ENCODE measurements at places on chromosomes 6 and 20.

DNA sequence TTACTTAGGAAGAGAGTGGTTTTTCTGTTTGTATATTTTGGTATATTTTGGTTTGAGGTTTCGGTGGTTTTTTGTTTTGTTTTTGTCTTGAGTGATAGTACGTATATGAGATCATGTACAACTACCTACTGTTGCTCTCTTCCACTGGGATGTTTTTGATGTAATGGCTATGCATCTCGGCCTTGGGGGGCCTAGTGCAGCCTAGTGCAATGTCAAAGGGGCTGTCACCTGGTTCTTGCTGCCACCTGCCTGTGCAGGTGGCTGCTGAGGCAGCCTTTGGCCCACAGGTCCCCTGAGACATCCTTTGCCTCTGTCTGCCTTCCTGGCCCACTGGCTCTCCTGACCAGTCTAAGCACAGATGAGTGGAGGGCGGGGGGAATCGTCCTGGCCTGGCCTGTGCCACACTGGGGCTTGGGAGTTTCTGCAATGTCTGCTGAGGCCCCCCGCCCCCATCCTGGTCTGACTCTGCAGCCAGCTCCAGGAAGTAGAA, 546.6 kb downstream of the CD83 start:
- no peak for DNase-seq

GRCh38 chr20:31661625-31662371, 24.1 kb downstream of the COX4I2 start:
- peak; percentile 78 for DNase-seq

DNA sequence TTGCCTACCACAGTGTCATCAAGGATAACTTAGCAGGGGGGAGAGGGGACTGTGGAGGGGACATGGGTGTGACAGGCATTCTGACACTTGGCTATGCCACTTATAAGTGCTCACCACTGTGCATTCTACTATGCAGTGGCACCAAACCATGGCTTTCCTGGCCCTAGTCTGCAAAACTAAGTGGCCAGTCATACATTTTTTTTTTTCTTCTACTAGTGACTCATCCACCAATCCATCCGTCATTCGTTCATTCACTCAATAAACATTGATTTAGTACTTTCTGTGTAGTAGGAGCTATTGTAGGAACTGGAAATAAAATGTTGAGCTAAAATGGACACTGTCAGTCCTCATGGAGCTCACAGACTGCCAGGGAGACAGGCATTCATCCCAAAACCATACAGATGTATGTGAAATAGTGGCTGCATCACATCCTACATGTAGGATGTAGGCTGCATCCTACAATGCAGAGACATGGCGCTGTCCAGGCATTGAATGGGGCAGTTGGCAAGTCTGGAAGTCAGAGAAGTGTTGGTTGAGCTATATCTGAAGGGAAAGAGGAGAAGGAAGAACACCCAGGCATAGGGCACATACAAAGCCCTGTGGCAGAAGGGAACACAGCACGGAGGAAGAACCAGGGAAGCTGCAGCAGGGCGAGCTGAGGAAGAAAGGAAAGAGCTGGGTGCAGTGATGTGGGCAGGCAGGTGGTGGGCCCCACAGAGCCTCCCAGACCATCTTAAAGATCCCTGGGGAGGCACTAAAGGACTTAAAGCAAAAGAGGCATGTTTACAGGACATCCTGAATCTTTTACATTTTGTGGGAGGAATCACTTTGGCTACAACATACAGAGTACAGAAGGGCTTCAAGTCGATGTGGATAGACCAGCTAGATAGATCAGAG, 224.4 kb downstream of the UST start:
- no peak for DNase-seq

DNA sequence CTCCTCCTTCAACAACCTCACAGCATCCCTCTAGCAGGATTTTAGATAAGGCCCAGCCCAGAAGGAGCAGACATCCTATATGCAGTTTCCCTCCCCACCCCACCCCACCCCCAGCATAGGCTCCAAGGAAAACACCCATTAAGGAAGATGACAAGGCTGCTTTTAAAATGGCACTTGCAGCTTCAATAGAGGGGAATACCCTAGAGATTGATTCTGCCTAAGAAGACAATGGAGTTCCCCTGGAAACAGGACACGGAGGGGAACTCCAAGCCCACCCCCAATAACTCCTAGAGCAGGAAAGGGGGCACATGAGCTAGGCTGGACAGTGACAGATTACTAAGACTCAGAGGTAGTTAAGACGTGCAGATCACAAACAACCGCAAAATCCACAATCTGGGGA, 34.7 kb downstream of the CPNE5 start:
- DNase-seq: no peak

DNA sequence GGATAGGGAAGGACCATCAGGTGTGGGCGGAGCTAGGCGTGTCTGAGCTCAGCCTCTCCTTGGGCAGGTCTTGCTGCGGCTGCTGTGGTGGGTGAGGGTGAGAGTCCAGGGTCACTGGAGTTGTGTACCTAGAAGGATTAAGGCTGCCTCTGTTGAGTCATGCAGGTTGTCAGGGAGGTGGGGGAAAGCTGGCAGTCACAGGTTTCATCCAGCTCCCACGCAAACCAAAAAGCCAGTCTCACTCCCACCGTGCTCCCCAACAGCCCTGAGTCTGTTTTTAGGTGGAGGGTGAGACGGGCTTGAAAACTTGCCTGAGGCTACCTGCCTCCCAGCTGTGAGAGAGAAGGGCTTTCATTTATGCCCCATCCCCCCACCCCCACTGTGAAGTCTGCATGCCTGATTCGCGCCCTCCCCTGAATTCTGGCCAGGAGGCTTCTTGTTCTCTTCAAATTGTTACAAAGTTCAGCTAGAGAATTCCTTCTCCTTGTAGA, 161.5 kb downstream of the MYLK4 start:
- no peak for DNase-seq

GRCh38 chr6:135087403-135087802, 32.8 kb upstream of the HBS1L start:
- DNase-seq: no peak

GRCh38 chr6:27862396-27863066, 49.7 kb downstream of the OR2B2 start:
- no peak for DNase-seq

DNA sequence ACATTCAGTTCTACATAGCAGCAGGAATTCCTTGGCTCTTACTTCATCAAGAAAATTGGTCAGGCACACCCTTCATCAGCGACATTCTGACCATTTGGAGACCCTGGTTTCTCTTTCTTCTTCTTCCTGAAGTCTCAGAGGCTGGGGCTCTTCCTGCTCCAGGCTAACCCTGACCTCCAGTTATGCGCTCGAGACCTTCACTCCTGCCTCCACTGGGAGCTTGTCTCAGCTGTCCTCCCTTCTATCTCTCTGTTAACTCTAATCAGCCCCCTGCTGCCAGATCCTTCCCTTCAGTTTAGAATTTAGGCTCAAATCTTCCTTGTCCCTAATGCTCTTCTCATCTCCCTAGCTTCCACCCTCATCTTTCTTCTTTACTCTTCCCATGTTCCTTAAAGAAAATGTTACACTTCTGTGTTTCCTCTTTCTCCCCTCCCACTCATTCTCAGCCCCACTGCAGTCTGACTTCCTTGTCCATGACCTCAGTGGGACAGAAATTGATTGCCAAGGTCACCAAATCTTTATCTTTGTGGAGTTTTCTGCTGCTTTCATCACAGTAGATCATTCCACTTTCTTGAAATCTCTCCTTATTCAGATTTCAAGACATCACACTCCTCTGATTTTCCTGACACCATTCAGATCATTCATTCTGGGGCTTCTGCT, 8.4 kb upstream of the HLA-DOA start:
- DNase-seq: no peak

DNA sequence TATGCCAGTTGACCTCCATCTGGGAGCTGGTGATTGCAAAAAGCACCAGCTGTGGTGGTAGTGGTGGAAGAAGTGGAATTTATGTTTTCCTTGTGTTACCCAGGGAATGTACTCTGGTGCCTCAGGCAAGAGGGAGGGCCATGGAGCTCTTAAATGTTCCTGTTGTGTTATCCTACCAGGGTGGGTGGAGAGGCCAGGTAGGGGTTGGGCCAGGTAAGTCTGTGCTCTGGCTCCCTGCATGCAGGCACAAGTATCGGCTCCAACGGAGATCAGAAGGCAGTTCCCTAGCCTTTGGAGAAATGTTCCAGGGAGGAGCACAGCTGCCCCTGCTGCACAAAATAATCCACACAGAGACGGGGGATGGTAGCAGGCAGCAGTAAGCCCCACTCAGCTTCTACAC, 419.3 kb upstream of the EYS start:
- no peak for DNase-seq

- DNase-seq: no peak
These were observed 96.5 kb downstream of the HTR1B start for GRCh38 chr6:77366798-77367197.

DNA sequence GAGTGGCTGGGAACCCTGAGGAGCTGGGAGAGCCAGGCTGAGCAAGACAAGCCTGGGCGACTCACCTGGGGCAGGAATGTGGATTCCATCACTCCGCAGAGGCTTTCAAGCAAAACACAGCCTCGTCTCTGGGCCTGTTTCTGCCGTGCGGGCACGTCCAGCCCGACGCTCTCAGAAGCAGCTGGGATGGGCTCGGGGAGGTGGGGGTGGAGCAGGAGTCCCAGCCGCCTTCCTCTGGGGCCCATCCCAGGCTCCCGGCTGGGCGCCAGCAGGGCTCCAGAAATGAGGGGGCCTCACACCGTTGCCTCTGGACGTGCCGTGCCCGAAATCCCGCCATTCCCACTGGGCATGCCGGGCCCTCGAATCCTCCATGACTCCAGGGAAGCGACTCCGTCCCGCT, 8.7 kb upstream of the RPS21 start:
- no peak for DNase-seq

All from activated CD8-positive, alpha-beta memory T cell treated with anti-CD3 and anti-CD28 coated beads for 1 hour (primary cell).